ENCODE measurements at places on chromosomes 7 and 10.

DNA sequence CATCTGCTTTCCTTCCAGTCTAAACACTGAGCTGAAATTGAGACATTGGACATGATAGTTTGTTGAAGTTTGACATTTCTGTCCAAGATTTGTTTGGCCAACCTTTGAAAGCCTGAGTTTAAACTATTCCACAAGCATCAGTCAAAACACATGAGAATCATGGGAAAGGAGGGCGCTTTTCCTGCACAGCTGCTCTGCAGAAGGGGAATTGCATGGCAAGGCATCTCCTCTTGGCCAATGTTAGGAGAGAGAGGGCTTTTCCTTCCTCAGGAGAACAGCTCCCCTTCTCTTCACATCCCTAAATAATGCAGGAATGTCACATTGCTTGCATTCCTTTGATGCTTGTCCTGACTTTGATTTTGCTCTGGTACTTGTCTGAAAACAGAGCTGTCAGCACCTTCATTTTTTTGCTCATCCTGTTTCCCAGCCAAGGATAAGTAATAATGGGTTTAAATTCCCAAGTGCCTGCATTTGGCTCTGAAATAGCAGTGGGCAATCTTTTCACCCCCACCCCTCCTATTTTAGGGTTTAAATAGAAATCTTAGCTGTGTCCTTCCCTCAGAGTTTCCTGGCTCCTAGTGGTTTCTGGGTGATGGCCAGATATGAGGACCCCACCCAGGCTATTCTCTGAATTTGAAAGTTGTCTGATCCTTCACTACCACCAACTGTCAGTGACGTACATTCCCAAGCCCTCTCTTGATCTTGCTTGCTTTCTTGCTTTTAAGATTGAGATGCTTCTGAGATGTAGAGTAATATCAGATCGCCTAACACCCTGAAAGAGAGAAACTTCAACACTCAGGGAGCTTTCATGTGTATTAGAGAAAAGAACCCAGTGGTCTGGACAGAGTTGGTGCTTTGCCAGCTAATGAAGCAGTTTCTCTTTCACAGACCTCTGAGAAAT, 75.2 kb upstream of the NPVF start:
- no peak for DNase-seq

GRCh38 chr10:100737355-100738054, 7.9 kb upstream of the PAX2 start:
- no peak for DNase-seq

- DNase-seq = no peak
Measured at GRCh38 chr7:29494350-29494749, 69.3 kb upstream of the PRR15 start.

GRCh38 chr10:102451105-102451969, at the start of gene C10orf95:
TSS of gene C10orf95 (minus strand) at chr10:102451543. CDS start at chr10:102451093, 450 bp downstream.
- DNase-seq = no peak

DNA sequence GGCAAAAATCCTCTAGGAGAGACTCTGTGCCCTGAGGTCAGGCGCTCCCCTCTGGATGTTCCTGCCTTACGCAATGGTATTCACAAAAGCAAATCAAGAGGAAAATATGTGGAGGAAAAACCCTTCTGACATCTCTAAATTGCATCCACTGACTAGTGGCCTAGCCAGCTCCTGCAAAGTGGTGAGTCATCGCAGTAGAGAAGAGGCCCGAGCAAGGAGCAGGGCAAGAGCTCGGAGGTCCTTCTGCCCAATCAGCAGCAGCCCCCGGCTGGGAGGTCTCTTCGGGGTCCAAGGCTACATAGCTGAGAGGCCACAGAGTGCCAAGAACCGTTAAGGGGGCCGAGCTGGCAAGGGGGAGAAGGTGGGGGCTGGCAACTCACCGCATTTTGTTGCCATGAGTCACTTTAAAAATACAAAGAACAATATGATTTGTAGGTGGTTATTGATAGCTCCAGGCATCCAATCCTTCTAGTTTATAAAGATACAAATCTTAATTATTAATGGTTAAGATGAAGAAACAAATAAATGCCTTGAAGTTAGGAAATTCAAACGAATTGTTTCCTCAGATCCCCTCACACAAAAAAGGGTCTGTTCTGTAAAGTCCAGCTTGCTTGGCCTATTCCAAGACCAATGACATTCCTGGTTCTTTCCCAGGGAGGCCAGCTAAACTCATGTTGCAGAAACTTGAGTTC, 161.6 kb downstream of the PKD1L1 start:
- DNase-seq = no peak

Measured in stimulated activated CD4-positive, alpha-beta T cell treated with anti-CD3 and anti-CD28 coated beads, Interleukin-4, amount 100 ng/mL, for 48 hours (primary cell).